Sigmoid colon (tissue), 7 donors: ENCODE measurements at places on chromosomes 2 and 18. TPM values are rescaled to one million over a fixed set of nuclear protein-coding genes. Genes with fewer than 3 reads are reported as not detected.

The EN1 gene
- total RNA-seq = not detected

The TSN gene
- 47.9 TPM for total RNA-seq

GRCh38 chr2:120511536-120511935 lies 165.6 kb downstream of the INHBB start:
- peak; percentile 48 for DNase-seq

DNA sequence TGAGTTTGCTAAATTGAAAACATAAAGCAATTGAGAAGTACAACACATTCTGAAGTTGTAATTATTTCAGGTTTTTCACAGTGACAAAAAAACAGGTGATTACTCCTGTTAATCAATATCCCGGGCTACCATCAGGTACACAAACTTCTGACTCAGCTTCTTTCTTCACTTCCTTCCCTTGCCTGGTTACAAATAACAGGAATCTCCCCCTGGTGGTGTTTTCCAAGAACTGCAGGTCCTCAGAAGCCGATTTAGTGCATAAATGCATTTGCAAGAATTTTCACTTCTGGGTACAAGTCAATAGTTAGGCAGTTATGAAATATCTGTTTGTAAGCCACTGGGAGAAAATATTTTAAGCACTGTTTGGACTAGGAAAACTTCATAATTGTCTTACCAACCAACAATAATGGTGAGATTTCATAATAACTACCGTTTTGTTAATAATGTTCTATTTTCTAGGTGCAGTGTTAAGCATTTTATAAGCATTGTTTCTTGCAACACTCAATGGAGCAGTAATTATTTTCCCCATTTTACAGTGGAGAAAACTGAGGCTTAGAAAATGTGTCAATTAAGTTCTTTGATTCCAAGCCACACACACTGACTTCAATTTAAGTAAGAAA lies 12.4 kb upstream of the GMCL1 start:
- DNase-seq = peak; percentile 90

DNA sequence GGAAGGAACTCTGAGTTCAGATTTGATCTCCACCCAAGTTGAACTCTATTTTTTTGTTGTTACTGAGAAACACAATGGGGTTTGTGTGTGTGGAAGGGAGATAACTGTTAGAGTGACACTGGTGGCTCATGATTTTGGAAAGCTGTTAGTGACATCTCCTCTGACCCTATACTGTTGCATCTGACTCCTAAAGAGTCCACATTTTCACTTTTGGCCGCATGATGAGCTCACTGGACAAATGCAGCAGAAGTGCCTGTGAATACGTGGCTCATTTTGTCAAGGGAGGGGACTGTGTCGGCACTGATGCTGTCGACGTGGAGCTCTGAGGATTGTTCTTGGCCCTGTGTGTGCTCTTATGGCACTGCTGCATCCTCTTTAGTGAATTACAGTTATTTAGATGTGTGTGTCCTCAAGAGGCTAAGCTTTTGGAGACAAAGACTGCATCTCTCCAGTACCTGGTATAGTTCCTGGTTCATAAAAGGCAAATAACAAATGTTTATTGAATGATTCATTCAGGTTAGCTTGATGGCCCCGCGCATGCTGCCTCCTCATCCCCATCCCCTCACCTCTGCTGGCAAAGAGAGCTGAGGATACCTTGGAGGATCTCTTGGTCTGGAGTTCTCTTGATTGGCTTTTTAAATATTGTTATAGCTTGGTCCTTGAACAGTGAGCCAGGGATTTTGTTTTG lies 135.4 kb downstream of the PHLPP1 start:
- no peak for DNase-seq

DNA sequence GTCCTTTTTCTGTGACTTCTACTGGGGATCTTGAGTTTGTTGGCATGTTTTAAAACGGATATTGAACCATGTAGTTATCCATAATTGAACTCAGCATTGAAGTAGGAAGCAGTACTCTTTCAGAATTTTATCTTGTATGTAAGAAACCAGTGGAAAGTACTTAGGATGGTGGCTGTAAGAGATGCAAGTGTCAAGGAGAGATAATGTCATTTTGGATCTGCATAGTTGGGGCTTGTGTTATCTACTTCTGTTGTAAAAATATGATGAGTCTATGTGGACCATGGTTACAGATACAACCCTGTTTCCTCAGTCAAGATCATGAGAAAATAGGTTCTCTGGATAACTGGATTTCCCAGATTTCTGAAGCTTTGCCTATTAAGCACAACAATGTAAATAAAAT lies 113.7 kb downstream of the NAB1 start:
- DNase-seq = no peak

DNA sequence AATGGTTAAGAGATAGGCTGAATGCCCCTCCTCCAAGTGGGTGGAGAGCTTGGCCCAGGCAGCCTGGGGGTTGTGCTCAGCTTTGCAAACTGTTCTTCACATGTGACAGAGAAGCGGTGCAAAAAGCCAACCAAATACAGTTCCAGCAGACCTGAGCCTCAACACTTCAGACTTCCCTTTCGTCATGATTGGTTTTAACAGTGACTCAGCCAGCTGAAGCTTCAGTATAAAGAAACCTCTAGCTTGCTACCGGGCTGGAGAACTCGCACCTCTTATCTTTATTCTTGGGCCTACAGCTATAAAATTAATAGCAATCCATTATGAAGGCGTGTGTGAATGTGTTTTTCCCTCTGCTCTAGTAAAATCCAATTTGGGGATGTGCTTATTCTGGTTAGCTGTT lies 20.0 kb downstream of the SETBP1 start:
- DNase-seq = peak; percentile 86
